Bone marrow (tissue), 2 donors: ENCODE measurements at places on chromosomes 1 and 21.

- no peak for DNase-seq
These were observed 49.4 kb downstream of the SPATA46 start for GRCh38 chr1:162327144-162327787.

GRCh38 chr1:153352523-153352922 is 3.9 kb upstream of the PGLYRP4 start:
- DNase-seq = peak; percentile 14

DNA sequence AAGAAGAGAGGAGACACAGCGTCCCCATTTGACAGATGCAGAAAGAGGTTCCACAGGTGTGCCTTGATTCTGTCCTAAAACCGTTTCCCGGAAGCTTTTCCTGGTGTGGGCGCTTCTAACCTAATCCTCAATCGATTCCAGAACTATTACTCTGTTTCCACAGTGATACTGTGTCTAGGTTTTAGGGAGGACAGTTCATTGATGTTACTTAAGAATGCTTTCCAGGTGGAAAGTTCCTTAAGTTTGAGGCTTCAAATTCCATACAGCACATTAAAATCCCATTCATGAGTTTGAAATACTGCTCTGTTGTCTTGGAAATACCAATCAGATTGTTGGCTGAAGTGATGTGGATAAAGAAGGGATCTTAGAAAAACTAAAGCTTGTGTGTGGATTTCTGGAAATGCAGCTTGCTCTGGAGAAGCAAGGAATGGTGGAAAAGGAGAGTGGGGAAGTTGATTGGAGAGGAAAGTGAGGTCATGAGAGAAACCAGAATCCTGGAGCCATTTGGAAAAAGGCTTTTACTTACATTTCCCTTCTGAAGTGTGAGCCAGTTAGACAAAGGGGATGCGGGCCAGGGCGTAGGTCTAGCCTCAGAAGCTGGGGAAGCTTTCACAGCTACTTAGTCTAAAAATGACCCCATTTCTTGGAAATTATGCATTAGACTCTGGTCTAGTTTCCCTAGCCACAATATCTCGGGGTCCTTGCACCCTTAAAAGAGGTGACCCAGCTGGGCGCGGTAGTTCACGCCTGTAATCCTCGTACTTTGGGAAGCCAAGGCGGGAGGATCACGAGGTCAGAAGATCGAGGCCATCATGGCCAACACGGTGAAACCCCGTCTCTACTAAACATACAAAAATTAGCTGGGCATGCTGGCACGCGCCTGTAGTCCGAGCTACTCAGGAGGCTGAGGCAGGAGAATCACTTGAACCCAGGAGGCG is 6.7 kb downstream of the ELF3 start:
- DNase-seq = no peak

DNA sequence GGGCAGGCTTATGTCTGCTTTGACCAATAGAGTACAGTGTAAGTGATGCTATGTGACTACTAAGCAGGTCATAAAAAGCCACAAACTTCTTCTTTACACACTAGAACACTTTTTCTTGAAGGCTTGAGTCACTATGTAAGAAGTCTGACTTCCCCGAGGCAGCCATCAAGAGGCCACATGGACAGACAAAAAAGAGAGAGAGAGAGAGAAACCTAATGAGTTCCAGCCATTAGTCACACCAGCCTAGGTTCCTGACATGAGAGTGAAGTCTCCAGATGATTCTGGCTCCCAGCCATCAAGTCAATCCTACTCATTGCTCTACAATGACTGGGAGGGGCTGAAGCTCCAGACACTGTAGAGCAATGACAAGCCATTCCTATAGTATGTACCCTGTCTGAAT is 101.4 kb downstream of the LHX9 start:
- no peak for DNase-seq

DNA sequence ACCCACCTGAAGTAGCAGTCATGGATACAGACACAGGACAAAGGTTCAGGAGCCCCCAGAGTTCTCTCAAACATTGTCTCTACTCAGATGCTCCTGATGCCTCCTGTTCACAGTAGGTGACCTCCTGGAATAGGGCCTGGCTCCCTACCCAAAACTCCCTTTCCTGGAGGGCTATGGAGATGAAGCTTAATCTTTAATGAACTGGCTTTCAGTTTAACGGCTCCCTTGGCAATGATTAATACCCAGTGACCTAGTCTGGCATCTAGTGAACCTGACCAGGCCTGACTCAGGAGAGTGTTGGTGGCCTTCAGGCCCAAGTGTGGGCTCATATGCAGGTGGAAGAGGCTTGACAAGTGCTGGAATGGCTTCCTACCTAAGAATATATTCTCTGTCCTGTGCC is 65.2 kb upstream of the TRABD2B start:
- DNase-seq = no peak
